Nucleus accumbens (tissue), 56 donors: ENCODE measurements at places on chromosomes 7 and 10.

- no peak for DNase-seq
Observed at GRCh38 chr7:150657526-150657925, 25.3 kb upstream of the GIMAP6 start.

- no peak for DNase-seq
Observed at GRCh38 chr7:84022684-84023308, 171.8 kb downstream of the SEMA3A start.

- DNase-seq, result no peak
Observed at GRCh38 chr10:70782086-70782745, 3.0 kb downstream of the TBATA start.

GRCh38 chr10:98510412-98510995 lies 63.8 kb upstream of the HPS1 start:
- DNase-seq, result no peak

GRCh38 chr10:101588879-101589278 lies 758 bp downstream of the DPCD start:
- DNase-seq, result no peak
